COR-L47 (cell line): ENCODE measurements at places on chromosomes 3 and 15.
A peak's percentile ranks its signal among the peaks of the same experiment; 100 is the strongest.

DNA sequence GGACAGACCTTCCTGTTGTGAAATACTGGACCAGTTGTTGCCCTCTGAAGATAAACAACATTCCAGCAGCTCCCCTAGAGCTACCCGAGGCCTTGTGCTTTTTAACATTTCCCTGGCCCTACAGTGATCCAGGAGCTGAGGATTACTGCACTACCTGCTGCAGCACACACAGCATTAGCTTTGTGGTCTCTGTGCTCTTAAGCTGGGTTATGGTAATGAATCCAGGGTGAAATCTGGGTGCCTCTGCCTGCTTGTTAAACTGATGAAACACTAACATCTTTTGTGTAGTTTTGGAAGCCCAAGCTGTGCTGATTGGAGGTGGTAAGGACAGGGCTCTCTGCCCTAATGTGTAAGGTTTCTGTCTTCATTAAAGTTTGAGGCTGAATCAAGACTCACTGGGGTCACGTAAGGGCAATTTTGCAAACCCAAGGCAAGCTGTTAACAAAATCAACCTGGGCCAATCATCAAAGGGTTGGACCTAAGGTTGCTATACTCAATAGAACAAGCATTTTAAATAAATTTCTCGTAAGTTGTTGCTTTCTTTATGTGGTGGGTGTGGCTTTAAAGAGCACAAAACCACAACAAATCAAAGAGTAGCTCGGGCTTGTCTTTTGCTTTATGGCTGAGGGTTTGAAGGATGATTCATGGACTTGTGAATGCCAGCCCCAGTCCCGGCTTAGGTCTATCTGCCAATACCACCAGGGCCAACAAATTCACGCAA, 183.9 kb downstream of the TPRG1 start:
- no peak for DNase-seq

DNA sequence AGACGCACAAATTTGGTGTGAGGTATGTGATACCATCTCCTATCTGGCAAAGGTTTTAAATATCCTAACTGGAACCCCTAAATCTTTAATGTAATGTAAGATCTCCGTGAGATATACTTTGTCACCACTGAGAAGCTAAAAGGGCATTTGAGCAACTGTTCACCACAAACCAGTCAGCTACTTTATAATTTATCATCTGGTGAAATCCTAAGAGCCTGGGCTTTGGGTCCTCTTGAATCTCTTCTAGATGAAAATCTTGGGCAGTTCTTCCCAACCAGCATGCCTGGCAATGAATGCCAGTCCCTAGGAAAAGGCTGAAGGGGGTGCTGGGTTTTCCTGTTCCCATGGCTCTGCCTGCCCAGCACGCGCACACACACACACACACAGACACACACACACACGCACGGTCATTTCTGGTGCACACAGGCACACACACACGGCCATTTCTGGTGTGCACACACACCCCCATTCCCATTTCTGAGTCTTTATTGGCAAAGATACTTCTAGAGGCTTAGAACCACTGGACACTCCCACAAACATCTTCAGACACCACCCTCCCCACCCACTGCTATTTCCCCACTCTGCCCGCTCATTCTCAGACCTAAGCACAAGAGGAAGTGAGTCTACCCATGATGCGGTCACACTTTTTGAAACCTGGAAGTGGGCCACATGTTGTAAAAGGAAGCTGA, 72.6 kb downstream of the MYO1E start:
- no peak for DNase-seq

DNA sequence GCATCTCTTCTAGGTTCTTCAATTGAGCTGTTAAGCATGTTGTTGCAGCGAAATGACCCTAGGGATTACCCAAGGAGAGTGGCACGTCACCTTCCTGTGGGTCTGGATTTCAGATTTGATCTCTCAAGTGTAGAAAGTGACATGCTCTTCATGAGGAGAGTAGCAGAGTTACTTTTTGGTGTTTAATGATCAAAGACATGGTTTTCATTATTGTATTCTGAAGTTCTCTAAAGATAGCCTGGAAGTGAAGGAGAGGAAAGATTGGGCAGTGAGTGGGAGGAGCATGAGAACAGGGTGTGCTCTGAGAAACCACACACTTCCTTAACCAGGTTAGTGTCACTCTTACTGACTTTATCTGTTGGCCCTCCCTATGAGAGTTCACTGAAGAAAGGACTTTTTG, 153.6 kb downstream of the AKAP13 start:
- DNase-seq, result no peak

- no peak for DNase-seq
Measured at GRCh38 chr15:72463702-72464101, 10.4 kb upstream of the ARIH1 start.

- peak; percentile 100 for DNase-seq
Measured at GRCh38 chr3:184561061-184561912, at the start of gene EPHB3. Gene EPHB3, plus strand, starts transcription at chr3:184561785. Its CDS starts 451 bp downstream, at chr3:184562236.

- no peak for DNase-seq
Measured at GRCh38 chr3:60298141-60298540, 953.1 kb downstream of the FHIT start.

DNA sequence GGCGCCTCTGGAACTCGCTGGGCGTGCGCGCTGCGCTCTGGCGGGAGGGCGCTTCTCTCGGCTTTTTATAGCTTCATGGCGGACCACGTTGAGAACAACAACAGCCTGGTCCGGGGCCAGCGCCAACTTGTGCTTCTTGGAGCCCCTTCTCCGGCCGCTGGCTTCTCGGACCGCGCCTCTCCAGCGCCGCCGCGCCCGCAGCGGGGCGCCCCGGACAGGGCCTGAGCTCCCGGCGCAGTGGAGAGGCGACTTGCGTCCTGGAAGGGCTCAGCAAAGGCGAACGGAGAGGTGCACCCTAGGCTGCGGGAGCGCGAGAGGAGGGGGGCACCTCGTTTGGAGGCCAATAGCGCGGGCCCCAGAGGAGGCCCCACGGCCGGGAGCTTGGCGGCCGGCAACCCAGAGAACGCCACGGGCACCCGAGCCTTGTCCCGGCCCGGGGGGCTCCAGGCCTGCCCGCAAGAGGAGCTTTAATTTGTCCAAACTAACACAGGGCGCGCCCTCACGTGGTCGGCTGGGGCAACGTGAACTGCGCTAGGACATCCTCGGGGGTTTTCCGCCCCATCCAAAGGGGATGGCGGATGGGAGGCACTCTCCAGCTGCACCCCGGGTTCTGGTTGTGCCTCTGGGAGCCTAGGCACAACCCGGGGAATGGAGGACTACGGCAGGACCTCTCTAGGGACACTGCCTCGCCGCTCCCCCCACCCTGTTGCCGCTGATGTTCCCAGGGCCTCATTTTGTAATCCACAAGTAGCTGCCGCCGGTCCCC, 37.8 kb downstream of the HMCES start:
- peak; percentile 90 for DNase-seq

GRCh38 chr3:156957715-156958114, 131.6 kb downstream of the LEKR1 start:
- DNase-seq, result no peak

DNA sequence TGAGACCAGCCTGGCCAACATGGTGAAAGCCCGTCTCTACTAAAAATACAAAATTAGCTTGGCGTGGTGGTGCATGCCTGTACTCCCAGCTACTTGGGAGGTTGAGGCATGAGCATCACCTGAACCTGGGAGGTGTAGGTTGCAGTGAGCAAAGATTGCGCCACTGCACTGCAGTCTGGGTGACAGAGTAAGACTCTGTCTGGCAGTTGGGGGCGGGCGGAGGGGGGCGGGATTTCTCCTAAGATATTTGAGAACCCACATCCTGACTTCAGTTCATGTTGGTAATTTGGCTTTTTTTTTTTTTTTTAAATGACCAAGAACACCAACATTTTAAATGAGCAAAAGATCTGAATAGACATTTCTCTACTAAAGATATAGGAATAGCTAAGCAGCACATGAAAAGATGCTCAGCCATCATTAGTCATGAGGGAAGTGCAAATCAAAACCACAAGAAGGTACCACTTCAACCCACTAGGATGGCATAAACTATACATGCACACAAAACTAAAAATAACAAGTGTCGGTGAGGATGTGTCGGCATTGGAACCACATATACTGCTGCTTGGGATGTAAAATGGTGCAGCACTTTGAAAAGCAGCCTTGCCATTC, 75.6 kb upstream of the LMOD3 start:
- DNase-seq, result no peak

GRCh38 chr3:188049606-188050530, 104.1 kb upstream of the LPP start:
- DNase-seq, result no peak
